OCI-M1 (cell line): ENCODE measurements at places on chromosomes 4 and X.

GRCh38 chr4:19038231-19038630 lies 1016.7 kb upstream of the LCORL start:
- no peak for DNase-seq

- DNase-seq = no peak
These were observed 73.0 kb upstream of the NR3C2 start for GRCh38 chr4:148515248-148515647.

- DNase-seq = no peak
These were observed 1744.4 kb upstream of the ADGRL3 start for GRCh38 chr4:59455751-59456150.

DNA sequence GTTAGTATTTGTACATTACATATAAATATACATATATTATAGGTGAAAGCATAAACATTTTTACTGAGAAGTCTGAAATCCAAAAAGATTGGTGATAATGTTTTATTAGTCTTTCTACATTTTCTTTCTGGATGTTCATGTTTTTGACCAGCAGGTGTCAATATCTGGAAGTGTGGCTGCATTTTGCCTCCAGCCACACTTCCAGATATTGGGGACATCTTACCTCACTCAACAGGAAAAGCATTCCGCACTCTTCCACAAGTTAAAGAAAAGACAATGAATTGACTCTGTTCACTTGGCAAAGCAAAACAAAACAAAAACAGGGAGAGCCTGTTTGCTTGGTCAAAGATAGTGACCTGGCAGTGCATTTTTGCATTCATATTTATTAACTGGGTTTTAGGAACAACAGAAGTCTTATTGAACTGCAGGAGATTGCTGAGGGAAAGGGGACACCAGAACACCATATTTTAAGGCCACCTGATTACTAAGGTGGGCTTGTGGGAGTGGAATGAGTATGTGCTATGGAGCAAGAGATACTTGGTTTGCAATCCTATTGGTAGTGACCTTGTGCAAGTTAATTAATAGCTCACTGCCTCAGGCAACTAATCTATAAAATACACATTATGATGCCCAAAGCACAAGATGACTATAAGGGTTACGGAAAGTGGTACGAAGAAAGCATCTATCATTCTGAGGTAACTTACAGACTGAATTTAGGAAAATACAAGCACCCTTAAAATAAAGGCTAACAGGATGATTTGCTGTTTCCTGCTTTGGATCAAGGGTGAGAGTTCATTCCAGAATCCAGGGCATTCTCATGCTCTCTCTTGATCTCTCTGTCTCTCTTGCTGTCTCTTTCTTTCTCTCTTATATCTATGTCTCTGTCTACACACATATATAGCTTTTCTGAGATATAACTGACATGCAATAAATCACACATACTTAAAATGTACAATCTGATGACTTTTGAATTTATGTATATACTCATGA lies 389.9 kb upstream of the EMCN start:
- DNase-seq = no peak

GRCh38 chr4:84263415-84263814 lies 235.7 kb downstream of the NKX6-1 start:
- DNase-seq = peak; percentile 61

DNA sequence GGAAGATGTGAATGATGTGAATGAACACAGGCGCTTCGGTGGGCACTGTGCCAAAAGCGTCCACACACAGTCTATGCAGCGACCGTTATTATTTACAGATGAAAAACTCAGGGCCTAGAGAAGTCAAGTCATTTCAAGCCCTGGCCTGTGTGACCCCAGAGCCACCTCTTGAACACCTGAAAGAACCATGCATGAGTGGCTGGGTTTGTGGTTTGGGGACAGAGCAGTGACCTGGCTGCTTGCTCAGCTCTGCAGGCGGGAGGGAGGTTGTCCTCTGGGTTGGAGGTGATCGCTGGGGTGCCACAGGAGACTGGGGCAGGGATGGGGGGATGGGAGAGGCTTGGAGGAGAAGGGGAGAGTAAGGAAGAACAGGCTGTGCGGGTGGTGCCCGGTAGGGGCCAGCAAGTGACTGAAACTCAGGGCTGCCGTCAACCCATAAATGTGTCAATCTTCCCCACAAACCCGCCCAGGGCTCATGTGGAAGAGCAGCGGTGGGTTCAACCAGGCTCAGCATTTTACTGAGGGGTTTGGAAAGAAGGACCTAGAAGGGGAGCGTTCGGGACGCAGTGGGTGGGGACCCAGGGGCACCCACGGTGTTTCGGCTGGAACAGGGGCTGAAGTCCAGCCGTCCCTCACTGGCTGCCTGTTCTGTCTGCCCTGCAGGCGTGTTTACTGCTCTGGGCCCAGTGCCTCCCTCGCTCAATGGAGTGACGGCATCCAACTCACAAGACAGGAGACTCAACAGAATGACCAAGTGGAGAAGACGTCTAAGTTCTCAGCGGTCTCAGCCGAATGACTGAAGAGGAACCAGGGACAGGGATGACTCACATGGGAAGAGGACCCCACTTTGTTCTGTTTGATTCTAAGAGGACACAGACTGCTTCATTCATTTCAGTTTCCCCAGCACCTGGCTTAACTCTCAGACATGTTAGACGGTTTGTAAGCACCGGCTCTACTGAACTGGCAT lies 167.8 kb downstream of the AFAP1 start:
- no peak for DNase-seq

DNA sequence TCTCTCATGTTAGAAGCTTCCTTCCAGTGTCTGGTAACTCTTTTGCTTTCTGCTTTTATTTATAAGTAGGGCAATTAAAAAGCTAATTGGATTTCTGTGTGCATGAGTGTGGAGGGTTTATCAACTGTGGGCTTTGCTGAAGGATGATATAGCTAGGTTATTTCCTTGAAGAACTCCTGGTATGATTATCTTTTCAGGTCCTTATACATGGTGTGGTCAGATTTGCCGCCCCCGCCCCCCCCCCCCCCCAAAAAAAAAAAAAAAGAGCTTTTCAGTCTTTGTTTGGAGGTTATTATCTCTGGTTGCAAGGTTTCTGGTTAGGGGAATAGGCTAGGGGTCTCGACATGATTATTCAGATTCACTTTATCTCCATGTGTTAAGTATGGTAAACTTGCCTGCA lies 35.9 kb downstream of the MOB1B start:
- peak; percentile 53 for DNase-seq

- peak; percentile 73 for DNase-seq
These were observed 68.8 kb downstream of the PCDH18 start for GRCh38 chr4:137463377-137464003.

- DNase-seq = no peak
These were observed 55.6 kb downstream of the MAP7D2 start for GRCh38 chrX:20060961-20061748.

GRCh38 chr4:40731361-40731760 lies 18.4 kb upstream of the NSUN7 start:
- no peak for DNase-seq

DNA sequence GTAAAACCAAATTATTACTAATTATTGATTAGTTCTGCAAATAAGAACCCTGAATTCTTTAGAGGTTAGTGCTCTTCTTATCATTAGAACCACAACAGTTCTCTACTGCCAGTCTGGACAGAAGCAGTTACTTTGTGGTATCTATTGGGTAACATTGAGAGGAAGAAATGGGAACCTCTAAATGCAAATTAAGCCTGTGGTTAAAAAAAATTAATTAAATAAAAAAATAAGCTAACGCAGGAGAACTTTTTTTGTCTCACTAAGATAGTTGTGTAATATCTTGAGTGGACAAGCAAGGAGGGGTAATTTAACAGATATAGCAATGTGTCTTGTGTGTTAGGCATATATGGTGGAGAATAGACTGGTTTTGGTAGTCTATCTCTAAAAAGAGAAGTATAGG lies 32.9 kb upstream of the TET2 start:
- DNase-seq = peak; percentile 79

DNA sequence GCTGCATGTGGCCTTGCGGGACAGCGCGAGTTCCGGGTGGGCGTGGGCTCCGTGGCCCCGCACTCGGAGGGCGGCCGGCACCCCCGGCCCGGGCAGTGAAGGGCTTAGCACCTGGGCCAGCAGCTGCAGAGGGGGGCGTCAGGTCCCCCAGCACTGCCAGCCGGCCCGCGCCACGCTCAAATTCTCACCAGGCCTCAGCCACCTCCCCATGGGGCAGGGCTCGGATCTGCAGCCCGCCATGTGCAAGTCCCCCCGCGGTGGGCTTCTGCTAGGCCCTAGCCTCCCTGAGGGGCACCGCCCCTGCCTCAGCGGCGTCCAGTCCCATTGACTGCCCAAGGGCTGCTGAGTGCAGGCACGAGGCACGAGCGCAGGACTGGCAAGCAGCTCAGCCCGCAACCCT lies 2.6 kb upstream of the MCUB start:
- DNase-seq = no peak

- DNase-seq = no peak
These were observed 8.1 kb downstream of the JAKMIP1 start for GRCh38 chr4:6192245-6192644.

DNA sequence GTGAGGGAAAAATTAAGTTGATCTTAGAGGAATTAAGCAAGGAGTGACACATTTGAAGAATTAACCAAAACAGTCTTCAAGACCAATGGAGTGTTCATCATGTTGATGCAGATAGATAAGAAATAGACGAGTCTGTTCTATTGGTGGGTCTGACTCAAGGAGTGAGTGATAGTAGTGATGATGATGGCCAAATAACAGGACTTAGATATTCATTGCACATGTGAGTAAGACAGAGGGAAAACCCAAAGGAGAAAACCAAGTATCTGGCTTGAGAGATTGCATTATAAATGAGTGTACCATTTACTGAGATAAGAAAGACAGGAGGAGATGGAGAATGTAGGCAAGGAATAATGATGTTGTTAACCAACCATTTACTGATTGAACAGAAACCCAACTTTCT lies 321.3 kb downstream of the ADGRL3 start:
- DNase-seq = no peak

DNA sequence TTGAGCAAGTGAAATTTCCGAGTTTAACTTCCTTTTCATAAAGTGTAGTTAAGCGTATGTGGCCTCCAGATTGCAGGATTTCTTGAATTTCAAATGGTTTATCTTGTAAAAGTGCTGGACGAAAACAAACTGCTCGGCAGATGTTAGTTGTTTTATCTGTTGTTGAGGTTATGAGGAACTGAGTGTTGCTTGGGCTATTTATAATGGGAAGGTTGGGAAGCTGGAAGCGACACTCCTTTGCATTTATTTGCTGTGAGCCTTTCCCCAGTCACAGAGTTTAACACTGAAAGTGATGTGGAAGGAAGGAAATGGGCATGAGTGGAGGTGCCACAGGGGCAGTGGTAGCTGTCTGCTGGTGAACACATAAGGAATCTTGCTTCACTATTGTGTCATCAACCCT lies 284.9 kb downstream of the PCDH7 start:
- peak; percentile 75 for DNase-seq

DNA sequence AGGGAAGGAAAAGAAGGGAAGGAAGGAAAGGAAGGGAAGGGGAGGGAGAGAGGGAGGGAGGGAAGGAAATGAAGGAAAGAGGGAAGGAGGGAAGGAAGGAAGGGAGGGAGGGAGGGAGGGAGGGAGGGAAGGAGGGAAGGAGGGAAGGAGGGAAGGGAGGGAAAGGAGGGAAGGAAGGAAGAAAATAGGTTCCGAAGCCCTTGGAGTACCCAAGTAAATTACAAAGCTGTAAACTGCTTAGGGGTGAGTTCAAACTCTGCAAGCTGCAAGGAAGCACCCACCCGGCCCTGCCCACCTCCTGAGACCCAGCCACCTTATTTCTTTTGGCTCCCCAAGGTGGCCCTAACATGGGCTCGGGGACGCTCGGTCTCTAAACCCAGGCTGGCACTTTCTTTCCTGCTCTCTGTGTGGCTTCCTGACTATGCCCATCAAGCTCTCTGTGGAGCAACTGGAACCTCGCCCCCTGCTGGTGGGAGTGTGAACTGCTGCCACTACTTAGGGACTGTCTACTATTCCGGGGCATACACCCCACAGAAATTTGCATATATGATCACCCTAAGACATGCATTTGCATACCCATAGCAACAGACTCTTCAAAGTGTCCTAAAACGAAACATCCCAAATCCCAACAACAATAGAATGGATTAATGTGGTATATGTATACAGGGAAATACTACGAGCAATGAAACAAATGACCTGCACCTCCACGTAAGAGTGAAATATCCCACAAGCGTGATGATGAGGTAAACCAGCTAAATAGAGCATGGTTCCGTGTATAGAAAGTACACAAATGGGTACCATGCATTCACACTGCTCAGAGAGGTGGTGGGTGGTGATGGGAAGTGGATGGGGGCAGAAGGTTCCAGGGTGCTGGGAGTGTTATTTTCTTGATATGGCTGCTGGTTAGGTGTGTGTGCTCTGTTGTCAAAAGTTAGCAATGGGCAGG lies 151.7 kb upstream of the TBL1X start:
- peak; percentile 82 for DNase-seq

DNA sequence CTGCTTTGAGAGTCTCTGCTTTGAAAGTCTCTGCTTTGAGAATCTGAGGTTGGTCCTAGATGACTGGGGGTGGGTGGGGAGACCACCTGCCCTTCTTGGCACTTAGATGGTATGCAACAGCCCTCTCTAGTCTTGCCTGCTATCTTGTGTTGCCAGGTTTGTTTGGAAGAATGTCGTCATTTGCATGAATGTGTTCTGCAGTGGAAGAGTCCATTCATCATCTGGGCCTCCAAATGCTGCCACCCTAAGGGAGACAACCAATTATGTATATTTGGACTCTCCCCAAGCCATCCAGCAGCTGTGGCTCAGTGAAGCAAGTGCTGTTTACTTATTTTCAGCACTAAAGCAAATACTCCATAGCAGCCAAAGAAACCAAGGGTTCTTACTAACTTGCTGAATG lies 44.6 kb upstream of the TRPC5OS start:
- no peak for DNase-seq

- no peak for DNase-seq
These were observed 83.5 kb upstream of the LIMCH1 start for GRCh38 chr4:41454423-41454822.

- DNase-seq = peak; percentile 95
These were observed 35.9 kb downstream of the ANKRD17 start for GRCh38 chr4:73222466-73223257.

GRCh38 chr4:112604589-112604988 lies 32.1 kb downstream of the ZGRF1 start:
- peak; percentile 75 for DNase-seq

DNA sequence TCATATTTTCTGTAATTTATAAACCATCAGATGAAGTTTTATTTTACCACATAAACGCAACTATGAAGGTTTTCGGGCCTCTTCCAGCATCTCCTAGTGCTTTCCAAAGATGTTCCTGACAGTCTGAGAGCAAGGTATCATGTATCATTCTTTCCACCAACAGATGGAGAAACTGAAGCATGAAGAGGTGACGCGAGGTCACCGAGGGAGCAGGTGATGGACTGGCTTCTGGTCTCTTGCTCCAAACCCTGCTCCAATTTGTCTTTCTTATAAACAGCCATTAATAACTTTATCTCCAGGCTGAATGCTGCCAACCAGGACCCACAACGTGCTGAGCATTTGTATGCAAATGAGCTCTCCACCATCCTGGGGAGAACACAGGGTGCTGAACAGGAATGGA lies 86.3 kb upstream of the MAML3 start:
- no peak for DNase-seq

DNA sequence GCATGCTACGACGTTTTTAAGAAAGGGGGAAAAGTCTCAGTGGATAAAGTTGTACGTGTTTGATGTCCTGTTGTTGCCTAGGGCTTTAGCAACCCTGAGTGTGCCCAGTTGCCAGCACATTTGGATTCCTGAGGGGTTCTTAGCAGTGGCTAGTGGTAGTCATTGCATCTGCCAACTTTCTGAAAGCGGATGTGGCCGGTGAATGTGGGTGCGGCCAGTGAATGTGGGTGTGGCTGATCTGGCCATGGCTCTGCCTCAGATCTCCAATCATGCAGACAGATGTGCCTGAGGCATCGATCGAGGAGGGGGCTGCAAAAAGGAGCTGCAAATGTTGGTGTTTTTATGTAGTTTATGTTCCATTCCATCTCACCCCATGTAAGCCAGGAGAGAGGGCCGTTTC lies 41.5 kb upstream of the FAT1 start:
- DNase-seq = peak; percentile 72
